ENCODE measurements at places on chromosomes 3 and 15.

DNA sequence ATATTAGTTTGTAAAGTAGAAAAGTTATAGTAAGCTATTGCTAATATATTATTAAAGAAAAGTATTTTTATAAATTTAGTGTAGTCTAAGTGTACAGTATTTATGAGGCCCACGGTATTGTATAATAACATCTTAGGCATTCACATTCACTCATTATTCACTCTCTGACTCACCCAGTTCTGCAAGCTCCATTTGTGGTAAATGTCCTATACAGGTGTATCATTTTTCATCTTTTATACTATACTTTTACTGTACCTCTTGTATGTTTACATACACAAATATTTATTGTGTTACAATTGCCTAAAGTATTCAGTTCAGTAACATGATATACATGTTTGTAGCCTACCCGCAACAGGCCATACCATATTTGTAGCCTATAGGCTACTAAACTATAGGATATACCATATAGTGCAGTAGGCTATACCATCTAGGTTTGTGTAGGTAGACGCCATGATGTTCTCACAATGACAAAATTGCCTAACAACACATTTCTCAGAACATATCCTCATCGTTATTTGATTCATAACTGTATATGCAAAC lies 246.8 kb upstream of the ALCAM start:
- DNase-seq, result no peak

- DNase-seq, result no peak
These were observed 763.3 kb upstream of the CFAP20DC start for GRCh38 chr3:59813148-59813538.

DNA sequence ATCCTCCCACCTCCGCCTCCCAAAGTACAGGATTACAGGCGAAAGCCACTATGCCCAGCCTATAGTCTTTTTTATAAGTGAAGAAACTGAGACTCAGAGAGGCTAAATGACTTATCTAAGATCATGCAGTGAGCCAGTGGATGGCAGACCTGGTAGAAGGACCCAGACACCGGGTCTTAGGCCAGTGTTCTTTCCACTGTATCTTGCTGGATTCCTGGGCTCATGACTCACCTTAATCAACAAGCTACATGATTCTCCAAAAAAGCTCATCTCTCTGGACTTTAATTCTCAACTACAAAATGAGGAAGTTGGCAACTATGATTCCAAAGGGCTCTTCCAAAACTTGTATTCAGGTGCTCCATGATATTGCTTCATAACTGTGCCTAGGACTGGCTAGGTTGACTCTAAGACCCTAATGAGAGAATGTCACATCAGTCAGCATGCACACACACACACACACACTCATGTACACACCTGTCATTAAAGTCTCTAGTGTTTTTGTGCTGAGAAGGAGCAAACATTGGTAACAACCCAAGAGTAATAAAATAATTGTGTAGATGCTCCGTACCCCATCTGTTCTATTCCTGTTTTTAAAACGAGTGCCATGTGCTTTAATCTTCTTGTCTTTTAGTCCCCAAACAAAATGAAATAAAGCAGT lies 89.7 kb upstream of the SLC4A7 start:
- DNase-seq, result no peak

- DNase-seq, result no peak
These were observed 57.7 kb downstream of the SEMA5B start for GRCh38 chr3:122969585-122970469.

- no peak for DNase-seq
These were observed 95.5 kb downstream of the FRMD4B start for GRCh38 chr3:69290430-69290829.

- no peak for DNase-seq
These were observed 49.4 kb downstream of the MYZAP start for GRCh38 chr15:57640930-57641682.

Measured in activated gamma-delta T cell treated with anti-CD3 and anti-CD28 coated beads, Interleukin-2, amount 50 U/mL, for 16 hours (primary cell).